ENCODE measurements at places on chromosomes 2 and 18.

DNA sequence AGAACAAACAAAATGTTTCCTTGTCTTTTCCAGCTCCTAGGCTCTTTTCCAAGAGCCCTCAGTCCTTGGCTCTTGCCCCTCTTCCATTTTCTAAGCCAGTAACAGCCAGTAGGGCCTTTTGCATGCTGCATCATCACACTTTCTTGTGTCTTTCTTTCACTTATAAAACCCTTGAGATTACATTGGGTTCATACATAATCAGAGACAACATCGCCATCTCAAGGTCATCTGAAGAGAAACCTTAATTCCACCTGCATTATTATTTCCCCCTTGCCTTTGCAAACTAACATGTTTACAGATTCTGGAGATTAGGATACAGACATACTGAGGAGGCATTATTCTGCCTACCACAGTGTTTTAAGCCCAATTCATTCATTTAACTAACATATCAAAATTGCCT lies 697.3 kb downstream of the TRIB2 start:
- no peak for DNase-seq

- no peak for DNase-seq
Observed at GRCh38 chr18:40152859-40153258, 1802.2 kb upstream of the PIK3C3 start.

- no peak for DNase-seq
Observed at GRCh38 chr2:142952793-142953494, 75.5 kb downstream of the KYNU start.

GRCh38 chr2:208268156-208268952 lies 2.3 kb downstream of the PIKFYVE start:
- DNase-seq, result no peak

DNA sequence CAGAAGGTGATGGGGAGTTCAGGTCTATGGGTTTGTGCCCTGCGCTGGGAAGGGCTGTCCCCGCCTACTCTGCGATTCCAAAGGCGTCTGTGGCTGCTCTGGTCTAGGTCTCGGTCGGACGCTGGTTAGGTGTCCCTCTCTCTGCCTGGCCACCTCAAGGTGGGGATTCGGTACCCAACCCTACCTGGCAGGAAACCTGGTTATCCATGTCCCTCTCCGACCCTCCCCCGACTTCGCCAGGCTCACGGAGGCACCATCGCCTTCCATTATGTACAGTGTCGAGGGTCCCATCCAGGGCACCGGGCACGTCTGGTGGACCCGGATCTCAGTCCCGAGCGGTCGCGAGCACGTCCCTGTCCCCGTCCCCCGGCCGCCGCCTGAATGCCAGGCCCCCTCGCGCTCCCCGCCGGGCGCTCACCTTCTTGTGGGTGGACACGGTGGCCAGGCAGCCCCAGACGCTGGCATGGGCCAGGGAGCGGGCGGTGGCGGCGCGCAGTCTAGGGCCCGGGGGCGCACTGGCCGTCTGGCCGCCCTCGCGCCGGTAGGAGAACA lies 628 bp downstream of the CREG2 start:
- no peak for DNase-seq

- no peak for DNase-seq
Observed at GRCh38 chr2:218952160-218952559, 7.3 kb upstream of the CDK5R2 start.
